ENCODE measurements at places on chromosomes 12 and 14. TPM values are rescaled to one million over a fixed set of nuclear protein-coding genes. Genes with fewer than 3 reads are reported as not detected.
A peak's percentile ranks its signal among the peaks of the same experiment; 100 is the strongest.

DNA sequence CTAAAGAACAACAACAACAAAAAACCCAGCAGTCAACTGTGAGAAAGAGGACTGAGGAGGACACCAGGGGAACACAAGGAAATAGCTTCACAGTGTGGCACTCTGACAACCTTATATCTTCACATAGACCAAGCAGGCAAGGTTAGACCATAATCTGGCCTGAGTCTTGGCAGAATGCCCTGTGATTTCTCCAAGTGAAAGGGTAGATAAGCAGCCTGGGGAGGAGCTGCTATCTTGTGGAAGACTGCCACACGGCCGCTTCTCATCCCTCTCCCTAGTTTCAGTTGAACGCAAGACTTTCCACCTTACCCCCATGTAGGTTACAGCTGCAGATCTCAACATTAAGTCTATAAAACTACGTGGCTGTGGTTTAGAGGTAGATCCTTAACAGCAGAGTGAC lies 3.7 kb downstream of the SLC25A21 start:
- DNase-seq, result no peak

SYCP3 gene
- total RNA-seq, result 0.25 TPM

OR11H12 gene
- total RNA-seq, result not detected

TAS2R10 gene
- total RNA-seq, result 0.82 TPM

DNA sequence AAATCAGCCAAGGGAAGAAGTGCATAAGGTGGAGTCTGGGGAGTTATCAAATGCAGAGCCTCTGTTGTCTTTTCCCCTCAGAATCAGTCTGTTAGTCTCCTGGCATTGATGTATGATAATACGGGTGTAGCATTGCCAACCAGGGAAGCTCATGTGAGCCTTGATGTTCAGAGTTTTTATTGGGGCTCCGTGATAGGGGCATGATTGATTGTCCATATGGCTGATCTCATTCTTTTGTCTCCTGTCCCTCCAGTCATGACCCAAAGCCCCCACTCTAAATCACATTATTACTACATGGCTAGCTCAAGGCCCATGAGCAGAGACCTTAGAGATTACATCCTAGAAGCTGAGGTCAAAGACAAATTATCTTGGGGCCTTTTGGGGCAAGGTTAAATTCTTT lies 140.9 kb downstream of the NUBPL start:
- no peak for DNase-seq

- peak; percentile 8 for DNase-seq
Measured at GRCh38 chr14:79229383-79229909, 981.9 kb downstream of the DIO2 start.

GZMB gene
- 1.6 TPM for total RNA-seq

GRCh38 chr12:8554451-8555195 lies 13.9 kb upstream of the CLEC4E start:
- DNase-seq, result no peak

Data from kidney (tissue), 22 donors.